ENCODE measurements at places on chromosomes 6 and 20.
A peak's percentile ranks its signal among the peaks of the same experiment; 100 is the strongest.

DNA sequence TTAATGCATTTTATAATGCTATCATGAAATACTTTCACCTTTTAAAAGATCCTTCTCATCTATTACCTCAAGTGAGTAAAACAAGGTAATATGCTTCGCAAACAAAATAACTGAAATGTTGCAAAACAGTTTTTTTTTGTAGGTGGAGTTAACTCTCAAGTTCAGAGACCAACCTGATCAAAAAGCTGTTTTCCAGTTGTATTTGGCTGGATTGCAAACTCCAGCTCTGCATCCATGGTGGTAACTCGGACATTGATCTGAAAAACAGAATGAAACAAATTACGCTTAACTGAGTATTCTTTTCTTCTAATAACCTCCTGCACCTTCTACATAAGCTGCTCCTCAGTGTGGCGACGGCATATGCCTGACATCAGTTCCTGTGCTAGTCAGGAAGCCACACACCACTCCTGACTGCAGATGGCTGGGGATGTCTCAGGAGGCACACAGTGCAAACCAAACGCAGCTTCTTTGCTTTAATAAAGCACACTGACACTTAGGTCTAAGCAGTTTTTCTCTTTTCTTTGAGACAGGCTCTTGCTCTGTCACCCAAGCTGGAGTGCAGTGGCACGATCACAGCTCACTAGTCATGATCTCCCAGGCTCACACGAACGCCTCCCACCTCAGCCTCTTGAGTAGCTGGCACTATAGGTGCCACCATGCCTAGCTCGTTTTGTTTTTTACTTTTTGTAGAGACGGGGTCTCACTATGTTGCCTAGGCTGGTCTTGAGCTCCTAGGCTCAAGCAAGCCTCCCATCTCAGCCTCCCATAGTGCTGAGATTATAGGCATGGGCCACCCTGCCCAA lies 29.9 kb downstream of the EZR start:
- DNase-seq = no peak

DNA sequence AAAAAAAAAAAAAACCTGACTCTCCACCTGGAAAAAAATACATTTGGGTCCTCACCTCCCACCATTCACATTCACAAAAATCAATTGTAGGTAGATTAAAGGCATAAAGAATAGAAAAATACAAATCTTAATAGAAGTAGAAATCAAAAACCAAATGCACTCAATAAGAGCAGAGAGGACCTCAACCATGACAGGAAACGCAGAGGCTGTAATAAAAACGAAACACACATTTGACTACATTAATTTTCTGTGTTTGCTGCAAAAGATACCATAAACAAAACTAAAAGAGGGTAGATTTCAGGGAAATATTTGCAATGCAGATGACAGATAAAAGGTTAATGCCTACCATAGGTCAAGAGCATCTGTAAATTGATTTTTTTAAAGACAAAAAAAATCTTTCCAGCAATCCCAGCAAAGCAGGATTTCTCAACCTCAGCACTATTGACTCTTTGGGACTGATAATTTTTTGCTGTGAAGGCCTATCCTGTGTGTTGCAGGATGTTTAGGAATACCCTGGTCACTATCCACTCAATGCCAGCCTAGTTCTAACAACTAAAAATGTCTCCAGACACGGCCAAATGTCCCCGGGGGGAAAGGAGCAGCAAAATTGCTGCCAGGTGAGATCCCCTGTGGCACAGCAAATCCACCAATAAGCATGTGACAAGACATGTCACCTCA lies 9.1 kb downstream of the ETV7 start:
- DNase-seq = no peak

- DNase-seq = no peak
These were observed 164.4 kb upstream of the JARID2 start for GRCh38 chr6:15081447-15081846.

GRCh38 chr6:81793821-81794475 lies 41.5 kb upstream of the TENT5A start:
- no peak for DNase-seq

DNA sequence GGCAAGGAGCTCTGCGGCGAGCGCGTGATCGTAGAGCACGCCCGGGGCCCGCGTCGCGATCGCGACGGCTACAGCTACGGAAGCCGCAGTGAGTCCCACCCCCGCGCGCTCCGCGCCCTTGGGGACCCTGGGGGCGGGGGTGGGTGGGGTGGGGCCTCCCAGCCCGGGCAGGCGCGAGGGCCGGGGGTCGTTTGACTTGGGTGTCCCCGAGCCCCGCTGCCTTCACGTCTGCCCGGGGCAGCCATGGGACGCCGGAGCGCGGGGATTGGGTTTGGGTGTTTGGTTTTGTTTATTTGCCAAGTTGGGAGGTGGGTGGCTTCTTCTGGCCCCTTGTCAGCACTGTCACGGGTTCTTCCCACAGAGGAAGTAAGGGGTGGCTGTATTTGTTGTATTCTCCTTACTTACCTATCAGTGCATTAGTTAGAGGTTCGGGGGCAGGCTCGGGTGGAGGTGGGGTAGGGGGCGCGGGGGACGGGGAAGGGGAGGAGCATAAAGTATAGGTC lies 777 bp downstream of the SRSF6 start:
- DNase-seq = no peak

- DNase-seq = no peak
These were observed 1.0 kb downstream of the RALGAPA2 start for GRCh38 chr20:20711413-20711812.

DNA sequence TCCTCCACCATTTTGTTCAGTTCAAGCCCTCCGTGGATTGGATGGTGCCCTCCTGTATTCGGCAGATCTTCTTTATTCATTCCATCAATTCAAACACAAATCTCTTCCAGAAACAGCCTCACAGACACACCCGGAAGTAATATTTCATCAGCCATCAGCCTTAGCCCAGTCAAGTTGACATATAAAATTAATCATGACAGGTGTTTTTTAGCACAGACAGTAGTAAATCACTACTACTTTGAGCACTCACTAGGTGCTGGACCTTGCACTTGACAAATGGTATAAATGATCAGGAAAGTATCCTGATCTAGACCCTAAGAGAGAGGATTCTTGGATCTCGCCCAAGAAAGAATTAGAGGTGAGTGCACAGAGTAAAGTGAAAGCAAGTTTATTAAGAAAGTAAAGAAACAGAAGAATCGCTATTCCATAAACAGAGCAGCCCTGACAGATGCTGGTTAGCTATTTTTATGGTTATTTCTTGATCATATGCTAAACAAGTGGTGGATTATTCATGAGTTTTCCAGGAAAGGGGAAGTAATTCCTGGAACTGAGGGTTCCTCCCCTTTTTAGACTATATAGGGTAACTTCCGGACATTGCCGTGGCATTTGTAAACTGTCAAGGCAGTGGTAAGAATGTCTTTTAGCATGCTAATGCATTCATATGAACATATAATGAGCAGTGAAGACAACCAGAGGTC lies 194.6 kb upstream of the LAMP5 start:
- DNase-seq = no peak

GRCh38 chr6:149032599-149033405 lies 284.7 kb upstream of the TAB2 start:
- peak; percentile 17 for DNase-seq

- no peak for DNase-seq
These were observed 31.3 kb upstream of the AFDN start for GRCh38 chr6:167795321-167795811.

- DNase-seq = no peak
These were observed 58.9 kb downstream of the MYH7B start for GRCh38 chr20:35014537-35014936.

DNA sequence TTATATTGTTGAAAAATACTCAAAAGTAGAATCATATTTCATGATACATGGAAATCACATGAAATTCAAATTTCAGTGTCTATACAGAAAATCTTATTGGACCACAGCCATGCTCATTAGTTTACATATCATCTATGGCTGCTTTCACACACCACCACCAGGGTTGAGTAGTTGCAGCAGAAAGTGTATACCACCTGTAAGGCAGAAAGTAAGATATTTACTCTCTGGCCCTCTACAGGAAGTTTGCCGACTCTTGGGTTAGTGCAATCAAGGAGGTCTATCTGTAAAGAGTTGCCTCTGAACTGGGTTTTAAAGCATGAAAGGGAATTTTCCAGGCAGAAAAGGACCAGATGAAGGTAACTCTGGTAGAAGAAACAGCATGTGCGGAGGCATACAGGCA lies 432.3 kb downstream of the DHX35 start:
- no peak for DNase-seq

DNA sequence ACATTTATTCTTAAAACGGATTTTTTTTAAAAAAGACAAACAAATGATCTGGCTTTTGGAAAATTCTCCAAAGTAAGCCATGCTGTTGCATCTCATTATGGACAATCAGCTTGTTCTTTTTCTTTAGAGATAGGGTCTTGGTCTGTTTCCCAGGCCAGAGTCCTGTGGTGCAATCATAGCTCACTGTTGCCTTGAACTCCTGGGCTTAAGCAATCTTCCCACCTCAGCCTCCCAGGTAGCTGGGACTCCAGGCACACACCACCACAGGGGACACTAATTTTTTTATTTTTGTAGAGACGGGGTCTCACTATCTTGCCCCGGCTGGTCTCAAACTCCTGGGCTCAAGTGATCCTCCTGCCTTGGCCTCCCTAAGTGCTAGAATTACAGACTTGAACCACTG lies 45.9 kb upstream of the TGM3 start:
- no peak for DNase-seq

GRCh38 chr20:1299522-1299921 lies 29.4 kb downstream of the SDCBP2 start:
- no peak for DNase-seq

- DNase-seq = no peak
These were observed 40.5 kb upstream of the PRIM2 start for GRCh38 chr6:57276946-57277345.

- peak; percentile 70 for DNase-seq
These were observed 128.0 kb downstream of the RIN2 start for GRCh38 chr20:19885939-19886660.

- DNase-seq = no peak
These were observed 280.5 kb downstream of the SYNE1 start for GRCh38 chr6:152356662-152357061.

DNA sequence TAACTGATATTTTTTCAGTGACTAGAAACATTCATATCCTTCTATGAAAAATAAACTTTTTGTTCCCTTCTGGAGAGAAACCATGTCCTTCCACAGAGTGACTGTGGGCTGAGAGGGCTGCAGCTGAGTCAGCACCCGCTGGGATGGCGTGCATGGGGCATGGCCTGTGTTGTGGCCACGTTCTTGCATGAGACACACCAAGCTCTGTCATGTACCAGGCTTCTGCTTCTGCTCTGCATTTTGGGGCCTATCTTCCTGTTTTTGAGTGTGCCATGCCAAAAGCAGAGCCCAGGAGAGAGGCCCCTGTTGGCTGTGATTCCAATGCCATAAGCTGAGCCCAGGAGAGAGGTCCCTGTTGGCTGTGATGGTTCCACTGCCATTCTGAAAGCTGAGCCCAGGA lies 10.8 kb downstream of the APMAP start:
- no peak for DNase-seq

DNA sequence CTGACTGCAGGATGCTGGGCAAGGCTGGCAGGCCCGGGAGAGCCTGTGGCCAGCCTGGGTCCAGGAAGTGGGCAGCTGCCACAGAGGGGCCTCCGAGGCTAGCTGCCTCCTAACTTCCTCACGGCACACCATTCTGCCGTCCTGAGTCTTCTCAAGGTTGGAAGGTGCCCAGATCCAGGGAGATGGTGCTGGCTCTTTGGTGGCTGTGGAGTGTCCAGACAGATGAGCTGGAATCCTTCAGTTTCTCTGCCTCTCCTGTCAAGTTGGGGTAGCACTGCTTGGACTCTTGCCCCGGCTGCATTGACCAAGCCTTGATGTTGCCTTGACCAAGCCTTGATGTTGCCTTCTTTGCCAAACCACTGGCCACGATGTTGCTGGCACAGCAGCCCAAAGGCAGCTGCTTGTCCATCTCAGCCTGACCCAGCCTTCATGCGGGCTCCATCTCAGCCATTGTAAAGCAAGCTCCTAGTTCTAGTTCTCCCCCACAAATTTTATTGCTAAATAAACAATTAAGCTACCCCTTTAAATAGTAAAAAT lies 75.1 kb upstream of the AFDN start:
- DNase-seq = no peak

- no peak for DNase-seq
These were observed 32.9 kb upstream of the GATA5 start for GRCh38 chr20:62508641-62509051.

- DNase-seq = no peak
These were observed 37.9 kb upstream of the MRGBP start for GRCh38 chr20:62758226-62758912.

GRCh38 chr6:111585974-111586315 lies 19.7 kb downstream of the TRAF3IP2 start:
- DNase-seq = no peak

DNA sequence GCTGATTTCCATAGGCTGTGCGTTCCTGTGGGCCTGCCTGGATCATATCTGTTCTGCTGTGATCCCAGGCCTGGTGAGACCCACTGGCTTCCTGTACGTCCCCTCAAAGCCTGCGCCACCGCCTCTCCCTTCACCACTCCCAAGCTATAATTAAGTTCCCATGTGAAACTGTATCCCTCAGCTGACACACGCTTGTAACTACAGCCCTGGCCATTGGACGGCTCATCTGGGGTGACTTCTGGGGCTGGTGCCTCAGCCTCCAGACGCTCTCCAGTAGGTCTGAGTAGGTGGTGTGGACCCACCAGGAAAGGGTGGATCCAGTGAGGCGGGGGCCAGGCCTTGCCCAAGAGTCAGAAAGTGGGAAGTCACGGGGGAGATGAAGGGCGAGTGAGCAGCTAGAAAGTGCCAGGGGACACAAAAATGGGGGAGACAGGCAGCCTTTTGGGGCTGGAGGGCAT lies 21.0 kb downstream of the PPARD start:
- DNase-seq = no peak

DNA sequence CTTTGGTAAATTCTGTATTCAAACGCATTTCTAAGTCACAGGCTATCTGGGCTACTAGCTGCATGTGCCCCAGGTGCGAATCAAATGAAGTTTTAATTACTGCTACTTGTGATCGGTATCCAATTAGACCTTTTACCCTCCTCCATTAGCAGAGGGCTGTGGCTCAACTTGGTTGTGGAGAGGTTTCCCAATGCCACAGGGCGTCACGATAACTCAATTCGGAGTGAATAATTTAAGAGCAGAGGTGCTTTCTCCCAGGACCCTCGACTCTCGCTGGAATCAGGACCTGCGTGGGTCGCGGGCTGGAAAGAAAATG lies 640 bp downstream of the SAYSD1 start:
- no peak for DNase-seq

GRCh38 chr6:26539071-26539615 lies 977 bp downstream of the HMGN4 start:
- DNase-seq = no peak

DNA sequence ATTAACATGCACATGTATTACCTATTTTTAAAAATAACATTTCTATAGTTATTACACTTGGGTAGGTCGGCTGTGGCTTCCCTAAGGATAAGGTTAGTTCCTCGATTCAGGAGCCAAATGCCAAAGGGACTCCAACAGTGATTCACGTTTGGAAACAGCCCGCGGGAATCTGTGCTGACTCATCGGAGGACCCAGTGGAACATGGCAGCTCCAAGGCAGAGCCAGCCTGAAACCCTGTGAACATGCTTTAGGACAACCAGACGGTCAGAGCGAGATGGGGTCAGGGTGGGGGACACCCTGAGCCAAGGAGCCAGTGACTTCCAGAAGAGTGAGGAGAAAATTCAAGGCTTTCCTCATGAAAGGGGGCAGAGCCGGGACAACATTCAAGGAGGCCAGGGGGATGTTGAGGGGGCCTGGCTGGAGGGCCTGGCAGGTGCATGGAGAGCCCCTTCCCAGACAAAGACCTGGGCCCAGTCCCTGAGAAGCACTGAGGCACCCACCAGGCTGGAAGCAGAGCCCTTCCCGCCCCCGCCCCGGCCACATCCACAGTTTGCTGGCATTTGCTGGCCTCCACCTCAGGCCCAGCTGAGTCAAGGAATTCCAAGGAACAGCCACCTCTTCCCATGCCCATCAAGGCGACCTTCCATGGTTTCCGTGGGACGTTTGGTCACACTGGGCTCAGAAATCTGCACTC lies 133.2 kb downstream of the SNX5 start:
- no peak for DNase-seq

Data from nucleus accumbens (tissue), 56 donors.